ENCODE measurements at places on chromosomes 11 and 22.

DNA sequence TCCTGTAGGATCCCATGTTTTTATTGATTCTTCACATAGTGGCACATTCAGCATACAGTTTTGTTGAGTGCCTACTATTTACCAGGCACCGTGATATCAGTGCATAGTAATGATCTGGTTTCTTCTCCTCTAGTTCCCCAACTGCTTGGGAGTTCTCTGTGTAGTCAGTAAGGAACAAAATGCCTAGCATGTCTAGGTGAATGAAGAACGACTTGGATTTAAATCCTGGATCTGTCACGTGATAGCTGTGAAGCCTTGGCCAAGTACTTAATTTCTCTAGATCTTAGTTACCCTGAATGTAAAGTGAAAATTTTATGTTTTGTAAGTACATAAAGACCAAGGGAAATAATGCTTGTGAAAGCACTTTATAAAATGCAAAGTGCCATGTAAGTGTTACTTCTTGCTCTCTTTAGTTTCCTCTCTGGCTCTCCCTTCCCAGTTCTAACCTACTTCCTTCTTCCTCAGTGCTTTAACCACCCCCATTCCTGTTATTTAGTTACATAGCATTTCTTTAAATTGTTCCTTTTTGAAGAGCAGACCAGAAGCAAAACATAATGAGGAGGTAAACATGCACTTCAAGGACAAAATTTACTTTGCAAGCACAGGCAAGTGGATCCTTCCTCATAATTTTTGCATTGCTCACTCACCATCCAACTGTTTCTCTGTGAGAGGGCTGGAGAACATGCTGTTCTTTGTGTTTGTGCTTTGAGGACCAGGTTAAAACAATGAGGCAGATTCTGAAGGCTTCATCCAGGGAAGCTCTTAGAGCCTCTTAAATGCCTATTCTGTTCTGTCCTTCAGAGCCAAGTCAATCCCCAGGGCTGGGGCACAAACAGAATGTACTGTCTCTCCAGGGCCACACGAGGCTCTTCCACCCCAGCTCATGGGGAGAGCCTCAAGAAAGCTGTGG is 353.9 kb upstream of the TENM4 start:
- DNase-seq, result no peak

GRCh38 chr11:122659676-122660554 is 4.4 kb downstream of the UBASH3B start:
- DNase-seq, result no peak

DNA sequence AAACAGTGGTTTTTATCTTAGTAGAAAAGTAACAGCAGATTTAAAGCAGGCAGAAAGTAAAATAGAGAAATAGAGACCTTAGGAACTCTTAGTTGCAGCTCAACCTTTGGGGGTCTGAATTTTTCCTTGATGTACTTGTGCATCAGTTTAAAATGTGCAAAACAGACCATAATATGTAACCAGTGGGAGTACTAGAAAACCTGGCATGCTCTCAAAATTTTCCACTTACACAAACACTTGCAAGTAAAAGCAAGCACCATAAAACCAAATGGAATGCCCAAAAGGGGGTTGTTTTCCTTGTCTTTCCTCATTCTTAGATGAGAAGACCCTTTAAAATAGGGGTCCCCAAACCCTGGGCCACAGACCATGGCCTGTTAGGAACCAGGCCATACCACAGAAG is 12.9 kb upstream of the MRGPRE start:
- DNase-seq, result no peak

DNA sequence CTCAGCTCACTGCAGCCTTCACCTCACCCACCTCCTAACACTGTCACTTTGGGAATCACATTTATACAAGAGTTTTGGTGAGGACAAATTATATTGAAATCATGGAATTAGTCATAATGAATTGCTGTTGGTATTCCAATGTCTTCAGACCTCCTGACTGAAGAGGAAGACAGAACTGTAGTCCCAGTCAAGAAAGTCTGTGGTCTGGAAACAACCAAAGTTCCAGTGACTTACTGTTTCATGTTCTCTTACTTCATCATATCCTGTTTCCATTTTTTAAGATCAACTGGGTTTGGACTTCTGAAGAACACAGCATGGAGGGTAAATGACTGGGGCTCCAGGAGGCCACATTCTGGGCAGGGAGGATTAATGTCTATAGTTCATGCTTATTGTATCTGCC is 43.0 kb upstream of the HIPK3 start:
- DNase-seq, result peak; percentile 31

GRCh38 chr11:116962108-116962507 is 124.7 kb upstream of the APOA1 start:
- DNase-seq, result peak; percentile 24

DNA sequence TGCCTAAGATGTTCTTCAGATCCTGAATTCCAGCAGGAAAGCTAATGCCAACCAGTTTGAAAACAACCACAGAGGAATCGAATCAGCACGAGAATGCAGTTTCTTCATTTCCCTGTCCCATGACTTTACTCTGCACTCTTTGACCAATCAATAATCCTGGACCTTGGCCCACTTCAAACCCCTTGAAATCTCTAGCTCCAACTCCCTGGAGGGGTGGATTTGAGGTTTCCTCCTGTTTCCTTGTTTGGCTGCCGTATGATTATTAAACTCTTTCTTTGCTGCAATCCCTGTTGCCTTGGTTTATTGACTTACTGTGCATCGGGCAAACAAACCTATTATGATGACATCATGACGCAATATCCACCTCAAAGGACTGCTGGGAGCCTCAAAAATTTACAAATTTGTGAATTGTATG is 109.3 kb downstream of the FBXO7 start:
- DNase-seq, result peak; percentile 27

DNA sequence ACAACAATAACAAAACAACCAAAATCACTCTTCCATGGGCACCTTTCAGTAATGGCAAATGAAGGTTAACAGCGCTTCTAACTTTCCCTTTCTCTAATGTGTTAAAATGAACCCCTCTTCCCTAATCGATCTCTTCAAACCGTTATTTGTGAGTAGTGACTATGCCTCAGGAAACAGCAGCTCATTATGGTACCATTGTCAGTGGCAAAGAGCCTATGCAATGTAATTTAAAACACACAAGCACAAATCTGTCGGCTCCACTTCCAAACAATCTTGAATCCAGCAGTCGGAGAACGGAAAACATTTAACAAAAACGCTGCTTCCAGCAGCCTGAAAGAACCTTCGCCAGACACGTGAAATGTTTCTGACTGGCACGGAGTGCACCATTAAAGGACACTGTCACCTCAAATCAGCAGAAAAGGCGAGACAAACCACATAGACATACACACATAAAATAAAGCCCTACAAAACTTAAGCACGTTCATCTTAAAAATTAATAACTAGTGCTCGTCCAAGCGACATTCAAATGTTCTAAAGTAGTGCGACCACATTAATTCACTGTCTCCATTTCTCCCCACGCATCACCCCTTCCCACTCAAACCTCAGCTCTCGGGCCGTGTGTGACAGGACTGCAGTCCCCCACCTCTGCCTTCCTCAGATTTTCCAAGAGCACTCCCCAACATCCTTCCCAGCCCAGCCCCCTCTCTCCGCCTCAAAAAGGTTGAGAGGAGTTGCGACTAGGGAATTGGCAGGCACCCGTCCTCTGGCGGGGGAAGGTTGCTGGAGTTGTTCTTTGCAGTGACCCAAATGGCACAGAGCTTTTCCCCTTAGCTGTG is 748 bp downstream of the RAB30 start:
- peak; percentile 36 for DNase-seq

GRCh38 chr11:63814383-63814736 is 1.1 kb downstream of the SPINDOC start:
- DNase-seq, result no peak

GRCh38 chr11:16286095-16286494 is 70.3 kb downstream of the SOX6 start:
- no peak for DNase-seq

GRCh38 chr11:28400331-28401100 is 292.3 kb downstream of the METTL15 start:
- DNase-seq, result no peak

- DNase-seq, result no peak
Observed at GRCh38 chr11:97409141-97409540, 1019.3 kb downstream of the JRKL start.

- no peak for DNase-seq
Observed at GRCh38 chr11:128226106-128226716, 361.1 kb downstream of the ETS1 start.

DNA sequence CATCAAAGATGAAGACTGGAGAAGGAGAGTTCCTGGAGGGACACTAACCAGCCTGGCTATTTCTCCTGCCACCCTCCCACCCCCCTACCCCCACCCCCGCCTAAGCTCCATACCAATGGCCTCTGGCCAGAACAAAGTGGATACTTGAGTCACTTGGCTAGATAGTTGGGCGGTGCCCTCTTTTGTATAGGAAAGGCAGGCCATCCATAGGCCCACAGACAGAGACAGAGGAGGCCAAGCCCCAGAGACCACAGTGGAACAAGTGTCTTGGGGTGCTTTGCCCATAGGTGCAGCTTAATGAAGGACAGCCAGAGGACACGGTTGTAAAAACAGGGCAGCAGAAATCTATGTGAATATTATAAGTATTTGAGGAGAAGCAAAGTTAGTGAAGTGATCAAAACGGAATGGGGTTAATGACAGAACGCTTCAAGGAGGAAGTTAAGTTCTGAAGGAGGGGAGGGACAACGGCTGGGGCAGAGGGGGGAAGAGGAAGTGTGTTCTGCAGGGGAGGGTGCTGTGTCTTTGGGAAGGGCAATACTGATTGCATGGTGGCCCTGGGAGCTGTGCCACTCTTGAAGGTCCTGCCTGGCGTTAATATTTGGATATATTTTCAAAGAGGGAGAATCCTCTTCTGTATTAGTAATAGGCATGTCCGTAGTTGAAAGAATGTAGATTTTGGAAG is 32.7 kb downstream of the FLI1 start:
- no peak for DNase-seq

DNA sequence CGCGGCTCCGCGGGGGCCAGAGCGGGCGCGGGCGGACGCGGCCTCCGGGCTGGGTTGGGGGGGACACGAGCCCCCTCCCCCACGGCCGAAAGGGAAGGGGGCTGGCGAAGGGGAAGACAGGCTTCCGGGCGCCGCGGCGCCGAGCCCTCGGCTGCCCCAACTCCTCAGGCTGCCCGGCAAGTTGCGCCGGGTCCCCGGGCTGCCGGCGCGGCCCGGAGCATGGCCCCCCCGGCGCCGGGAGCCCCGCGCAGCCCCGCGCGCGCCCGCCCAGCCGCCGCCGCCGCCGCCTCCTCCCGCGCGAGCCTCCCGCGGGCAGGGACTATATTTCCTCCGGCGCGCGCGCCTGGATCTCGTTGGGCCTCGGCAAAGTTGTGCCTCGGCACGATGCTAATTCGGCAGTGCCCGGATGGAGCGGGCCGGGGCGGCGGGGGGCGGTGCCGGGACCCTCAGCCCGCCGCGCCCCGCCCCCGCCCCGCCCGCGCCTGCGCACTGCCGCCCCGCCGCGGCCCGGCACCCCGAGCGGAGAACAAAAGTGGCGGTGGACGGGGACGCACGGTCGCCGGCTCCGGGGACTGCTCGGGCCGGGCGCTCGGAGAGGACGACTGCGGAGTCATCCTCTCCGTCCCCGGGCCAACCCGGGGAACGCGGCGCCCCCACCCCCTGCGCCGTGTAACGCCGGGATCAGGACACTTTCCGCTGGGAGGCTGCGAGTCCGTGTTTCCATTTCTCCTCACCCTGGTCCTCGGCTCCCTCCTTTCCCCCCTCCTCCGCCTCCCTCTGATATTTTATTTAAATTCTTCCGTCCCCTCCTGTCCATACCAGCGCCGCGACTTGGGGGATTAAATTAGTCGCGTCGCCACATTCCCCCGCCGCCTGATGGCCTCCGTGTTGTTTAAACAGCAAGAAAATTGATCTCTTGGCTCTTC is at the start of gene PHF21B:
Gene PHF21B (minus strand): TSS at position 400 of the 926 bp plus-strand sequence. CDS start 456 bp downstream, outside the sequence.
- DNase-seq, result peak; percentile 23

DNA sequence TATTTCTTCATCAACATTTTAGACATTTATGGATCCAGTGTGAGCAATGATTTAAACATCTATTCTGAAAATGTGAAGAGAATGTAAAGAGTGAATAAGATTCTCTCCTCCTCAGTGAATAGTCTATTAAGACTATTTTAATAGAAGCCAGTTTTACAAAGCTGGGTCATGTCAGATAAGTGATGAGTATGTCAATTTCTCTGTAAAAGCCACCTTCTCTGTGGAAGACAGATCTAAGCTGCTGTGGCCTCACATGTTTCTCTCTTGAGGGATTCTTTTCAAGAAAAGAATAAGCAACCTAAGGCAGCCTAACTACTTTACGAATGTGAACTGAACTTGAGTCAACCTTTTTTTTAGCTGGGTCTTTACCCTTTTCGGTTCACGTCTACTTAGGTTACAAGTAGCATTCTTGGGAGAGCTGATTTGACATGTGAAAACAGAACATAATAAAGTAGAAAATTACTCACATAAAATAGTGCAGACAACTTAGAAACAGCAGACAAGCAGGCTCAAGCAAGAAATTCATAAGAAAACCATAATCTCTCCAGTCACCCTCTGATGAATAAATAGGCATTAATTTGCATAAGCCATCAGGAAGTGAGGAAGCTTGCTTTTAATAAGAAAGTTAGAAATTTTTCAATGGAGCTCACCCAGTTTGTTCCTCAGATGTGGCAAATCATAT is 9.9 kb downstream of the CTSC start:
- DNase-seq, result no peak

- DNase-seq, result no peak
Observed at GRCh38 chr11:64268893-64269539, 15.4 kb downstream of the BAD start.

DNA sequence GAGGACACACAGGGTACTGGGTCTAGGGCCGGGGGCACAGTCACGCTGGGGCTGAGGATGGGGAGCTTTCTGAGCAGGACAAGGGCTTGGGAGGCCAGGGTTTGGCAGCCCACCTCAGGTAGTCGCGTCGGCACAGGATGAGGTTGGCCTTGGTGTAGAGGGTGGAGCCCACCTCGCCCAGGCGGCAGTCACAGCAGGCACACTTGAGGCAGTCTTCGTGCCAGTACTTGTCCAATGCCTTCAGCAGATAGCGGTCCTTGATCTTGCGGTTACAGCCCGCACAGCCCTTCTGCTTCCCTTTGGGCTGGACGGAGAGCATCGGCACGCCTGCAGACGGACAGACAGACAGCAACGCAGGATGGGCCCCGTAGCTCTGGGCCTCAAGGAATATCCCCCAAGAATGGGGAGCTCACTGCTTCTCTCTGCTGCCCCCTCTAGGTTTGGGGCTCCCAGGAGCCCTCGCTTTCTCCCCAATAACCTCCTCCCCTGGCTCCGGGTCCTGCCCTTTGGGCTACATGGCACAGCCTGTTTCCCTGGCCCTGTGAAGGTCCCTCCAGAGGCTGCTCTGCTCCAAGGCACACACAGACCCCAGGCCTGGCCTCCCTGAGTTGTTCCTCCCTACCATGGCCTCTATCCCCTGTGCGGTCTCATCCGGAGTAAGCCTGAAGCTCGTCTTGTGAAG is 33.4 kb downstream of the LMO1 start:
- no peak for DNase-seq

Measured in fibroblast of pulmonary artery (primary cell).